Thymus (tissue), 14 donors: ENCODE measurements at places on chromosomes 12 and 14. TPM values are rescaled to one million over a fixed set of nuclear protein-coding genes. Genes with fewer than 3 reads are reported as not detected.

Gene LMO3
- 12.7 TPM for total RNA-seq

Gene KRT3
- 0.14 TPM for total RNA-seq

Gene ACYP1
- total RNA-seq = 24.8 TPM

Gene NID2
- total RNA-seq = 7.5 TPM

Gene AICDA
- total RNA-seq = 0.42 TPM

Gene CHGA
- 0.71 TPM for total RNA-seq

Gene AMN
- 2.0 TPM for total RNA-seq

Gene OR5AU1
- not detected for total RNA-seq

Gene ACVRL1
- total RNA-seq = 14.9 TPM

Gene KRT78
- 0.42 TPM for total RNA-seq

Gene ADAM21
- 0.05 TPM for total RNA-seq

DNA sequence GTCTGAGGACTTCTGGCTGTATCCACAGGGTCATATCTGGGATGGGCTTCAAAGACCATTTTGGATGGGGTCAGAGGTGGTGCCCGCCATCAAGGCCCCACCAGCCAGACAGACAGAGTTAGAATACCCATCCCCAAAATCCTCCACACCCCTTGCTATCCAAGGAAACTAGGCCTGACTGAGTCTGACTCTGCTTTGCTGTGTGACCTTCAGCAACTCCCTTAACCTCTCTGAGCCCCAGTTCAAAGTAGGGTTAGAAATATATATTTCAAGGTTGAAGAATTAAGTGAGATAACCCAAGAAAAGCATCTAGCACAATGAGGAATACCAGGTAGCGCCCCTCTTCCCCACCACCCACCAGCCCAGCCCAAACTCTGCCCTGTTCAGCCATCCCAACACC lies 20.3 kb downstream of the BCL11B start:
- peak overlapping the region; percentile 37 for H3K27ac ChIP-seq
- peaks cover 27% of the 10 kb centered on the region for H3K4me1 ChIP-seq
- no peak for DNase-seq

DNA sequence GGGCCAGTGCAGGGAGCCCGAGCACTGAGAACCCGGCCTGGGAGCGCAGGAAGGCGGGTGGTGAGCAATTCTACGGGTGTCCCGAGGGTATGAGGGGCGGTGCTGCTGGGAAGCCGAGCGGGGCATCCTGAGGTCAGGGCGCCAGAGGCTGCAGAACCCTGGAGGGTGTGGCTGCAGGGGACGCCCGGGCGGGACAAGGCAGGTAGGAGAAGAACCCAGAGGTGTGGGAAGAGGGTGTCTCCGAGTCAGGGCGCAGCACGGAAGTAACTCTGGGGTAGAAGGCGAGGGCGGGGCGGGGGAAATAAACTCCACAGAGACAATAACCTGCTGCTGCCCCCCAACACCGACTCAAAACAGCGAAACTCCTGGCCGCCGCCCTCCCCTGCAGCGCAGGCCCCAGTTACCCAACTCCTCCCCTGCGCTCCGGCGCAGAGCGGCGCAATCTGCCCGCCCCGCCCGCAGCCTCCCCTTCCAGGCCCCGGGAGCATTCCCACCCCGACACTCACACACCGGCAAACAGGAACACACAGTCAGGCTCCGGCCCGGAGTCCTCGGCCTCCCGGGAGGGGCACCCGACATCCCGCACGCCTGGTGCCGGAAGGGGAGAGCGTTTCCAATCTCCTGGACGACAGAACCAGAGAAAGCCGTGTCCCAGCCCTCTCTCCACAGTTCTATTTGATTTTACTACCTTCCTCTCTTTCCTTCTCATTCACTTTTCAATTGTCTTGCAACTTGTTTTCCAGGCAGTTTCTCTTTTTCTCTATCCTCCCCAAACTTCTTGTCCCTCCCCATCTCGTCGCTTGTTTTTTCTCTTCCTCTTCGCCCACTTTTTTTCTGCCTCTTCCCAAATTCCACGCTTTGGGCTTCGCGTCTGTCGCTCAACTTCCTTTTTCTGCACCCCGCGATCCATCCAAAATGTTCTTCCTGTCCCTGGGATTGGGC lies 2.4 kb downstream of the HRK start:
- H3K4me1 ChIP-seq = peaks cover 68% of the 10 kb centered on the region
- H3K27ac ChIP-seq = peak overlapping the region; percentile 4
- H3K4me3 ChIP-seq = peak overlapping the region; percentile 58
- H3K27me3 ChIP-seq = peaks cover 78% of the 10 kb centered on the region
- no peak for DNase-seq

DNA sequence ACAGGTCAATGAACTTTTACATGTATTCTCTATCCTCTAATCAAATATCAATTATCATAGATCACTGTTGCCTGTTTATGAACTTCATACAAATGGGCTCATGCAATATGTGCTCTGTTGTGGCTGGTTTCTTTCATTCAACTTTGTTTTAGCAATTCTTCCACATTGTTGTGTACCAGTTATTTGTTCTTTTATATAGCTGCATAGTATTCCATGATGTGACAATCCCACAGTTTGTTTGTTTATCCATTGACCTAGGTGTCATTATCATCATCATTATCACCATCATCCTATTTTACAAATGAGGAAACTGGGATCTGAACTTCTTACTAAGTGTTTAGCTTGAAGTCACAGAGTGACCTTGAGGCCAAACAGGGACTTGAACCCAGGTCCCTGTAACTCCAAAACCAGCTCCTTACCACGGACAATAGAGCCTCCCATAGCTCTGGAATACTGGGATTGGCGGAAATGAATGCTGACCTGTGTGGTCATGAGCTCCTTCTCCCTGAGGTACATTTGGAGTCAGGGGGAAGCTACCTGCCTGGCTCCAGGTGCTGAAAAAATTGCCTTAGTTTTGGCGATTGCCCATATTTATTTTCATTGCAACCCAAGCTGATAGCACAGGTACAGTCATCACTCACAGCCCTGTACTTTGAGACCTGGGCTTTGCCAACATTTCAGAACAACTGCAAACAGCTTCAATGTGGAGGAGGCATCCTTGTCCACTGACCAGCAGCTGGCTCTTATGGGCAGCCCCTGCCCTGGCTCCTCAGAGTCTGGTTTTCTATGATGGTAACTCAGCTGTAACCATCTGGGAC lies 9.2 kb downstream of the ZFP36L1 start:
- H3K4me3 ChIP-seq = no peak overlapping the region
- peaks cover 21% of the 10 kb centered on the region for H3K36me3 ChIP-seq
- peaks cover 40% of the 10 kb centered on the region for H3K4me1 ChIP-seq
- no peaks in the 10 kb centered on the region for H3K27me3 ChIP-seq
- peak overlapping the region; percentile 36 for H3K27ac ChIP-seq

DNA sequence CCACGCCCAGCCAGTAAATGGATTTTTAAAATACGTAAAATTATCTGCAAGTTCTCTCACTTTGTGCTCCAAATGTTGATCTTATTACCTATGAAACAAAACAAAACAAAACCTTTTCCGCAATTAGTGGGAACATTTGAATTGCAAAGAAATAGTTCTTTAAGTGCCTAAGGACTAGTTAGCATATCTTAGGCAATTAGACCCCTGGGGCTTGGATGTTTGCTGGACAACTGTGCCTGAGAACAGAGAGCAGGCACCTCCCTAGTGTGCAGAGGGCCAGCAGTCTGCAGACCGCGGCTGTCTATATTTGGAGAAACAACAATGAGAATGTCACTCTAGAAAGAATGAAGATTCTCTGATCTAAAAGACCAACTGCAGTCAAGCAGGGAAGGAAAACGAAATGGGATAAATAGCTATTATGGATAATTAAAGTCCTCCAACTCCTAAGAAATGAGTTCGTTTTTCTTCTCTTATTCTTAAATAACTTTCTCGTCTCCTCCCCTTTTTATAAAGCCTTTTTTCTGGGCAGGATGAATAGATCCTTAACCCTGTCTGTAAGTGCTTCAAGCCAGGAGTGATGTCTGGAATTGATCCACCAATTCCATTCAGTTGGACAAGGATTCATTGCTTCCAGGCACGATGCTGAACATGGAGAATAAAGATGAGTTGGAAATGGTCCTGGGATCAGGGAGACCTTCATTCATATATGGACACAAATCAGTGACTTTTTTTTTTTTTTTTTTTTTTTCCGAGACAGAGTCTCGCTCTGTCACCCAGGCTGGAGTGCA lies 16.2 kb downstream of the SLC17A8 start:
- no peaks in the 10 kb centered on the region for H3K4me1 ChIP-seq
- H3K4me3 ChIP-seq = no peak overlapping the region
- no peaks in the 10 kb centered on the region for H3K27me3 ChIP-seq
- no peaks in the 10 kb centered on the region for H3K36me3 ChIP-seq

DNA sequence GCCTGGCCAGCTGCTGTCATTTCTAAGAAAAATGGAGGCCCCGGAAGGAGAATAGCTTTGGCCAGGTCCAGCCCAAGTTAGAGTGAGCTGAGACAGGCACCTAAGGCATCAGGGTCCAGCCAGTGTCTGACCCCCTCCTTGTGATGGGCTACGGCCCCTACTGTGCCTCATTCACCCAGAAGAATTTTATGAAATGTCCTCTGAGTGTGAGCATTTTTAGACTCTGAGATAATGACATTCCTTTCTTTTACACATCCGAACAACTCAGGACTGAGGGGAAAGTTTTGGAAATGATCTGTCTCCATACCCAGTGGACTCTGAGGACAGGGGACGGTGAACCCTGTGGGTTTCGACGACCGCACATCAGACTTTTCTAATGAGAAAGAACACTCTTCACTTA lies 50.4 kb downstream of the SLC24A4 start:
- peaks cover 10% of the 10 kb centered on the region for H3K27me3 ChIP-seq
- no peak for DNase-seq
- H3K27ac ChIP-seq = no peak overlapping the region
- no peaks in the 10 kb centered on the region for H3K4me1 ChIP-seq
- H3K4me3 ChIP-seq = no peak overlapping the region
- no peaks in the 10 kb centered on the region for H3K36me3 ChIP-seq

GRCh38 chr12:76690921-76691700 lies 72.8 kb upstream of the ZDHHC17 start:
- H3K4me3 ChIP-seq = no peak overlapping the region
- H3K4me1 ChIP-seq = no peaks in the 10 kb centered on the region
- DNase-seq = no peak
- no peaks in the 10 kb centered on the region for H3K36me3 ChIP-seq
- H3K27me3 ChIP-seq = no peaks in the 10 kb centered on the region
- H3K27ac ChIP-seq = no peak overlapping the region

DNA sequence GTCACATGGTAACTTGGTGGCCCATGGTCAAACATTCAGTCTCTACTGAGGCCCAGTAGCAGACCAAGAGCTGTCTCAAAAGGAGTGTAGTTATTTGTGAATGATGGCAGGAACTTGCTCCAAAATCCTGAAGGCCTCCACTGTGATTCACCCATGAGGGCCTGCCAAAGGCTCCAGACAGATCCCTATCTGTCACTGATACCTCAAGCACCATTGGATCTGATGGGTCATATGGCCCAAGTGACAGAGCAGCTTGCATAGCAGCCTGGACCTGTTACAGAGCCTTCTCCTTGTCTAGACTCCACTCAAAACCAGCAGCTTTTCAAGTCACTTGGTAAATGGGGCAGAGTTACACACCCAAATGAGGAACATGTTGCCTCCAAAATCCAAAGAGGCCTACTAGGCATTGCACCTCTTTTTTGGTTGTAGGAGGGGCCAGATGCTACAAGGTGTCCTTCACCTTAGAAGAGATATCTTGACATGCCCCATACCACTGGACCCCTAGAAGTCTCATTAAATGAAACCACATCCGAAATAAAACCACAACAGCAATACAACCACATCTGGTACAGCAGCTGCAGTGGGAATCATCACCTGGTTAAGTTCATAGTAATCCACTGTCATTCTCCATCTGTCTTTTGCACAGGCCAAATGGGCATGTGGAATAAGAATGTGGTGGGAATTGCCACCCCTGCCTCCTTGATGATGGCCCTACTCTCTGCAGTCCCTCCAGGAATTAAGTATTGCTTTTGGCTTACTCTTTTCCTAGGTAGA lies 150.4 kb upstream of the MAX start:
- H3K4me3 ChIP-seq = no peak overlapping the region
- H3K27me3 ChIP-seq = no peaks in the 10 kb centered on the region
- H3K4me1 ChIP-seq = peaks cover 21% of the 10 kb centered on the region
- no peak overlapping the region for H3K27ac ChIP-seq
- no peaks in the 10 kb centered on the region for H3K36me3 ChIP-seq
- no peak for DNase-seq

GRCh38 chr14:81366214-81366613 lies 33.9 kb downstream of the STON2 start:
- no peaks in the 10 kb centered on the region for H3K27me3 ChIP-seq
- no peak for DNase-seq
- H3K36me3 ChIP-seq = no peaks in the 10 kb centered on the region
- H3K4me3 ChIP-seq = no peak overlapping the region
- no peak overlapping the region for H3K27ac ChIP-seq

DNA sequence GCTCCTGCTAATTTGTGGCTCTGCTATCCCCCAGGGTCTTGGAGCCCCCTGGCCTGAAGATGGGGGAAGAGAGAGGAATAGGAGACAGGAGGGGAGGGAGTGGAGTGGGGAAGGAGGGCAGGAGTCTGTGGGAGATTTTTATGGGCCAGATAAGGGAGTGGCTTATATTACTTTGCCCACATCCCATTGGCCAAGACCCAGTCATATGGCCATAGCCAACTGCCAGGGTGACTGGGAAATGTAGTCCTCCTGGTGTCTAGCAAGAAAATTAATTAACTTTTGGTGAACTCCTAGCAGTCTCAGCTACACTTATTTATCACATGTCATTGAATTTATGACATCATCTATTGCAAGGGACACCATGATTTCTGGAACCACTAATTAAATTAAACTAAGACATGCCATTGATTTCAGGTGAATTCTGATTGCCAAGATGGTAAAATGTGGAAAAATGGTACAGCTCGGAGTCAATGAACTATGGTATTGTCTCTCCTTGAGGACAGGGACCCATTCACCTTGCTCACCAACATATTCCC lies 50.3 kb downstream of the ESRRB start:
- no peaks in the 10 kb centered on the region for H3K36me3 ChIP-seq
- H3K4me1 ChIP-seq = no peaks in the 10 kb centered on the region
- H3K27ac ChIP-seq = no peak overlapping the region

- H3K27ac ChIP-seq = no peak overlapping the region
- H3K4me3 ChIP-seq = no peak overlapping the region
- DNase-seq = no peak
These were observed 109.4 kb downstream of the SLC15A5 start for GRCh38 chr12:16168078-16168477.

GRCh38 chr12:24798335-24798734 lies 150.6 kb downstream of the BCAT1 start:
- DNase-seq = no peak
- H3K27ac ChIP-seq = no peak overlapping the region
- no peaks in the 10 kb centered on the region for H3K36me3 ChIP-seq
- H3K4me3 ChIP-seq = no peak overlapping the region
- no peaks in the 10 kb centered on the region for H3K27me3 ChIP-seq

GRCh38 chr14:31142455-31143087 lies 65.0 kb downstream of the HECTD1 start:
- H3K4me1 ChIP-seq = no peaks in the 10 kb centered on the region
- peaks cover 17% of the 10 kb centered on the region for H3K36me3 ChIP-seq
- H3K27ac ChIP-seq = no peak overlapping the region

GRCh38 chr12:26090836-26091510 lies 33.9 kb downstream of the BHLHE41 start:
- no peak overlapping the region for H3K4me3 ChIP-seq
- H3K27ac ChIP-seq = no peak overlapping the region
- no peaks in the 10 kb centered on the region for H3K4me1 ChIP-seq

- H3K36me3 ChIP-seq = no peaks in the 10 kb centered on the region
- DNase-seq = no peak
- no peak overlapping the region for H3K27ac ChIP-seq
- no peaks in the 10 kb centered on the region for H3K27me3 ChIP-seq
These were observed 8.8 kb upstream of the EGLN3 start for GRCh38 chr14:33959692-33960151.
